ENCODE measurements at places on chromosomes 13 and 19. TPM values are rescaled to one million over a fixed set of nuclear protein-coding genes. Genes with fewer than 3 reads are reported as not detected.

Gene FCAR
- not detected for total RNA-seq

DNA sequence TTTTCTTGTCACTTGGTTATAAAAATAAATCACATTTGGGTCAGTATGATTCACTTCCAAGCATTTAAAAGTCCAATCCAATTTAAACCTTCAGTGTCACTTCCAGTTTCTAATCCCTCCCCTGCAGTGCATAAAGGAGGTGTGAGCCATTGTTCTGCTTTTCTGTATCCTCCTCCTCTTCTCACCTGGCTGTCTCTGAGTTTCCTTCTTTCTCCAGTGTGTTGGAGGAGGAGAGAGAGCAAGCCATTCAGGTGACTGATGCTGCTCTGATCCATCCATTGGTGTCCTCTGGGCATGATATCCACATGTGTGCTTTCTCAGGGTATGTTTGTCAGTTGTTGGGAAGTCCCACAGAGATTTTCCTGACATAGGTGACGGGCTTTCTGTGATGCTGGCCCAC lies 1.2 kb downstream of the NUDT15 start:
- no peak for DNase-seq

GRCh38 chr13:39102981-39103490 lies 64.8 kb downstream of the NHLRC3 start:
- no peak for DNase-seq

- DNase-seq: no peak
Observed at GRCh38 chr13:104140552-104140951, 1074.3 kb upstream of the SLC10A2 start.

DNA sequence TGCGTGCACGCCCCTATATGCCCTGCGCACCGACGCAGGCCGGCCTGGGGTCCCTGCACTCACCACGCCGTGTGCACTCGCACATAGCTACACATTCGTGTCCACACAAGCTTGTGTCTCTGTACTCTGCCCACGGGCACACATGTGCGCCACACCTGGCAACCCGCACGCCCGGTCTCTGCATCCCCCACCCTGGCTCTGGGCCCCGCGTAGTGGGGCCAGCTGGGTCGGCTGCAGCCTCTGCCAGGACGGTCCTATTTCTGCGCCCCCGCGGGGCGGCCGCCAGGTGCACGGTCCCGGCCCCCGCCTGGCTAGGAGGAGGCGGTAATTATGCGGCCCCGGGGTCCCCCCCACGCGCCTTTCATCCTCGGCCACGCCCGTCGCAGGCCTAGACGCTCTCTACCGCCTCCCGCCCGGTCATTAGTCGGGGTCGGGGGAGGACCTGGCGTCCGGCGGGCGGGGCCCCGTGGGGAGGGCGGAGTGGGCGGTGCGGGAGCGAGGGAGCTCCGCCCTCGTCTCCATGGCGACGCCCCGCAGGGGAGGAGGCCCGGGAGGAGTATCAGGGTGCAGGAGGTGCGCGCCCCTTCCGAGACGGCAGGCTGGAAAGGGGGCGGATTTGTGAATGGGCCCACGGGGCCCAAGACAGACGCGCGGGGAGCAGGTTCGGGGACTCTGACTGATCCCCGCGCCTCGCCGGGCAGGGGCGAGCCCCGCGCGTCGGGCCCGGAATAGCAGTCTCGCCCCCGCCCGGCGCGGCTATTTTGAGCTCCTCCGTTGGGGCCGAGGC lies 2.8 kb upstream of the CIRBP start:
- peak; percentile 92 for DNase-seq

DNA sequence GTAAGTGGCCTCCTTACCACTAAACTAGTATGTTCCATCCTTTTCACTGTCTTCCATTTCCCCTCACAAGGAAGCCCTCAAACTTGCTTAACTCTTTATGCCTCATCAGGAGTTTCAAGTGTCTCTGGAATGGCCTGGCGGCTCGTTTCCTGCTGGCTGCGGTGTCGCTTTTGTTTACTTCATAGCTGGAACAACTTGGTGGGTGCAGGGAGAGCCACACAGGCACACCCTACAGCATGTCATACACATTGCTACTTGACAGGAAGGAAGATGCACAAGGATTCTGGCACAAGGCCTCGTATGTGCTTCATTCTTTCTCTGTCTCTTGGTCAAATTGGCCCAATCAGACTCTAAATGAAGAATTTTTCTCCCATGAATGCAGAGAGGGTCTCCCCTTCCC lies 488.3 kb downstream of the FOXO1 start:
- no peak for DNase-seq

Gene SOHLH2
- total RNA-seq: not detected

DNA sequence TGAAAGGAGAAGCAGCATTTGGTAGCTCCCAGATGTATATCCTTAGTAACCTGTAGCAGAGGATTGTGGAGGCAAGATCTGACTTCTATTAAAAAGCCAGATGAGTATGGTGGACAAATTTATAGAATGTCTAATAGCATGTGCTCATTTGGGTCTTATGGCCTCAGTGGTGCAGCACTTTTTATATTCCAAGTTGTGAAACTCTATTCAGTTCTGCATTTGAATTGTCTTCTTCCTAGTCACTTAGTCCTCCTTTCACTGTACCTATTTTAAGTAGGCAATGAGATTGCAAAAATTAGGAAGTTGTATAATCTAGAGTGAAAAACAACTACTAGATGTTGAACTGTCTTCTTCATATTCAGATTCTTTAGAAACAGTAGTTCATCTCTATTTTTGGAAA lies 412.5 kb upstream of the PCDH9 start:
- DNase-seq: no peak

Gene SOX1
- not detected for total RNA-seq

All from activated CD4-positive, alpha-beta memory T cell treated with anti-CD3 and anti-CD28 coated beads, Interleukin-2, amount 10 ng/mL, durations not matched to agents 7 days and 5 days (primary cell).